Eye (tissue), 1 donor: ENCODE measurements at places on chromosomes 7 and 10.

DNA sequence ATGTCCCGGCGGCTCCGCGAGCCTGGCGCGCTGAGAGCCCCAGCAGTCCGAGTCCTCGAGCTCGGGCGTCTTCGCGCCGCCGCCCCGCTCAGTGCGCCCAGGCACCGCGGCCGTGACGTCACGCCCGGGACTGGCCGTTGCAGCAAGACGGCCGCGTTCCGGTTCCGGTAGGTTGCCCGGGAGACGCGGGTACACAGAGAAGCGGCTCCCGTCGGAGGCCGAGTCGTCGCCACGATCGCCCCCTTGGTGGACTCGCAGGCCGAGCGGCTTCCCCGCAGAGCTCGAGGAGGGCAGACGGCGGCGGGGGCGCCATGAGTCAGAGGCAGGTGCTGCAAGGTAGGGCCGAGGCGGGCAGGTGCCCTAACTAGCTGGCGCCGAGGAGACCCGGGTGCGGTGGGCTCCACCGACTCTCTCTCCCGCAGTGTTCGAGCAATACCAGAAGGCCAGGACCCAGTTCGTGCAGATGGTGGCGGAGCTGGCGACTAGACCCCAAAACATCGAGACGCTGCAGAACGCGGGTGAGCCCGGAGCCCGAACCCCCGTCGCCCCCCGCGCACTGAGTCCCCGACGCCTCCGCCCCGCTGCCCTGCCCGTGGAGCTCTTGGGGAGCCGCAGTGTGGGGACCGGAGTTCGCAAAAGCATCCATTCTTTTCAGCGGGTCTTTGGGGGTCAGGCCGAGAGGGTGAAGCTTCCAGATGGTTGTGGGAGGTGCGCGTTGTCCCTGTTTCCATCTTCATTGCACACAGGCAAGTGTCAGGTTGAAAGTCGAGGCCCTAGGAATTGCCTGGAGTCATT lies at the start of gene SPAG6:
SPAG6 (plus strand) TSS at position 196 of the 795 bp plus-strand sequence; CDS start at position 312, 116 bp downstream.
- peak; percentile 67 for DNase-seq

DNA sequence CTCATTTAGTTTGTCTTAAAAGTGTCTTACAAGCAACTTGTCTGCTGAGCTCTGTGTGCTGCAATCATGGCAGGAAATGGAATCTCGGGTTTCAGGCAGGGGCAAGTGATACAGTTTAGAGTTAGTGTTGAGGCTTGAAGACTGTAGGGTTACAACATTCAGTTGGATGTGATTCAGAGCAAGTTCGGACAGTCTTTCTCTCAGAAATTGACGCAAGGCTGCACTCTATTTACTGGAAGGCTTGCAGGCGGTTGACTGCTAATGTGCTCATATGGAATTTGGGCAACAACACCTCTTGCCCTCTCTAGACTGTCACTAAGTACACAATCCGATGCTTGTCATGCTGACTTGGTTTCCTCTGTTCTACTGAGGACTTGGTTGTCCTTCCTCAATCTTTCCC lies 161.7 kb upstream of the BMPER start:
- DNase-seq, result no peak

- DNase-seq, result peak; percentile 7
Measured at GRCh38 chr7:78176171-78176570, 377.6 kb downstream of the PHTF2 start.

DNA sequence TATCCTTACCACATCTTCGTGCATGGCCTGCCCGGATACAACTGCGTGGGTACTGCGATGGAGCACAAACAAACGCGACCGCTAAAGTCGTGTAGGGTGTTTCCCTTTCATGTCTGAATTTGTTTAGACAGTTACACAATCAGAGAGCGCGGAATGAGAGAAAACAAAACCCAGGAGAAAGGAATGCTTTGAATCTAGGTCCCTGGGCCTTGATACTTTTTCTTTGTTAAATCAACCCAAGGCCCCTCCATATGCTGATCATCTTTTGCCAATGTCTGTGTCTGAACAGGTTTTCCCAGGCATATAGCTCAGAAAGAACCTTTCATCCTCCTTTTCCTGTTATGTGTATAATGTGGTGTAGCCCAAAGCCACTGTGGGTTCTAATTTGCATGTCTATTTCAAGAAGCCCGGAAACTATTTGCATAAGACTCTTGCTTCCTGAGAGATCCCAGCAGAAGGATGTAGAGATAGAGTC lies 145.8 kb downstream of the FRMD4A start:
- DNase-seq, result peak; percentile 64

DNA sequence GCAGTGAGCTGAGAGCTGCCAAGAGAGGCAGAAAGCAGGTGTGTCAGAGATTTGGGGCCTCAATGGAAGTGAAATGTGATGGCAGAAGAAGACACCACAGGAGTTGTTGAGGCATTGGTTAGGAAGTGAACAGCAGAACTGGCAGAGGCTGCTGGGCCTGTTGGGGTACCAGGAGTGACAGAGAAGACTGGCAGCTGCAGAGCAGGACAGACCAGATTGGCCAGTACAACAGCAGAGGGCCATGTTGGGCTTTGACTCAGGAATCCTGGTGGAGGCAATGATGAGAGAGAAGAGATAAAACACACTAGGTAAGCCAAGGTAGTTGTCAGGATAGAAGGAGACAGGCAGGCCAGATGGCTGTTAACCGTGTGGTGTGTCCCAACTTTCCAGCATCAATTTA lies 19.9 kb upstream of the HERPUD2 start:
- DNase-seq, result no peak

DNA sequence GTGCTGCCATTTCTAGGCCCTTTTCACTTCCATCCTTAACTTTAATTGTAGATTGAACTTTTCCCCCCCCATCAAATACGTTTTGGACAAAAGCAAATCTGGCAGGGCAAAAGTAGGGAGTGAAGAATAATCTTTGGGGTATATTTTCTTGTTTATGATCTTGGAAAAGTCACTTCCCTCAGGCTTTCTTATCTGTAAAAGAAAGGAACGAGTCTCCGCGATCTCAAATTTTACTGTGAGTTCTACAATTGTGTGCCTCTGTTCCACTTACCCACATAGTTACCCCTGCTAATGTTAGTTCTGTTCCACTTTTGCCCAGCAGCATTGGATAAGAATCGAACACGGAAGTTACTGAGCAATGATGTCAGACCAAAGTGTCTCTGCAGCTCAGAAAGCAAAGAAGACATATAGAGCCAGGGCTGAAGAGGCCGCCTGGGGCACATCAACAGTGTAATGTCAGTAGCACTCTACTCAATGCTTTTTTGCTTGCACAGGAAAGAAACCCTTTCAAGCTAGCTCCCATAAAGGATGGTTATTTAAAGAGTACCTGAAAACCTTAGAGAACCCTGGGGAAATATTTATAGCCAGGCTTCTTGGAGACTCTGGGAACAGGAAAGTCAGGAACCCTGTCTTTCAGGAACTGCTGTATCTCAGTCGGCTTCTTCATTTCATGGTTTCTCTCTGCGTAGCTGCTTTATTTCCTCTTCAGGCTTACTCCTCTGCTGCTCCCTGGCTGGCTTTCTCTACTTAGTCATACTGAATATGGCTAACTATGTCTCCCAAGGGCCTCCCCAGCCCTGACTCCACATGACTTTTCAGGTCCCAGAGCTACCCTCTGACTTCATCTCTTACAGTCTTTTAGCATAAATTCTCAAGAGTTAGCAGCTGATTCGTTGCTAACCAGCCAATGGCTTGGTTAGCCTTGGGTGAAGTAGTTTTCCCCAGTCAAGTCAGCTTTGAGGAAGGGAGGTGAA lies 123.7 kb upstream of the FAM3C start:
- no peak for DNase-seq

- DNase-seq, result no peak
Measured at GRCh38 chr10:59517341-59517899, 155.1 kb upstream of the FAM13C start.

- no peak for DNase-seq
Measured at GRCh38 chr7:35729061-35729783, 34.3 kb upstream of the HERPUD2 start.

DNA sequence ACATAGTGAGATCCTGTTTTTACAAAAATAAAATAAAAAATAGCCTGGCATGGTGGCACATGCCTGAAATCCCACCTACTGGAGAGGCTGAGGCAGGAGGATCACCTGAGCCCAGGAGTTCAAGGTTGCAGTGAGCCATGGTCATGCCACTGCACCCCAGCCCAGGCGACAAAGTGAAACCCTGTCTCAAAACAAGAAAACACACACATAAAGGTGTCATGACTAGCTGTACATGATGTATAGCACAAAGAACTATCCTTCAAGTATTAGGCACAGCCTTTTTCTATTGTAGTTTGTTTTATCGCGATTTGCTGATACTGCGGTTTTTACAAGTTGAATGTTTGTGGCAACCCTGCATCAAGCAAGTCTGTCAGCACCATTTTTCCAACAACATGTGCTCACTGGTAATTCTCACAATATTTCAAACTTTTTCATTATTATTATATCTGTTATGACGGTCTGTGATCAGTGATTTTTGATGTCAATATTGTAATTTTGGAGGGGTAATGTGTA lies 11.5 kb upstream of the SNX13 start:
- no peak for DNase-seq

DNA sequence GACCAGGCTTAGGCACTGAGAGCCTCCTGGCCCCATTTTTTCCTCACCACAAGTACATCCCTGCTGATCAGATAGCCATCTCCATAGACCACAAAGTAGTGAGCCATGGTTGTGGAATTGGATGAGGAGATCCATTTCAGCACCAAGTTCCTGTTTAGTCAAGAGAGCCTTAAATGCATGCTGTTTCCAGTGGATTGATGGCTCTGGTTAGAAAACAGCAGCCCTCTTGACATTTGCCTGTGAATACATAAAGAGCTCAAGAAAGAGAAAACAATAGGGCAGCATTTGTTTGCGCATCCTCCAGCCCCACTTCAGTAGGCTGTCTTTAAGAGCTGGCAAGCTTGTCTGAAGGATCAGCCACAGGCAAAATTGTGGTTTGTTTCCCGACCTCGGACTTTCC lies 251.2 kb downstream of the POU6F2 start:
- DNase-seq, result no peak

GRCh38 chr7:151796871-151797537 lies 79.9 kb downstream of the PRKAG2 start:
- DNase-seq, result no peak

DNA sequence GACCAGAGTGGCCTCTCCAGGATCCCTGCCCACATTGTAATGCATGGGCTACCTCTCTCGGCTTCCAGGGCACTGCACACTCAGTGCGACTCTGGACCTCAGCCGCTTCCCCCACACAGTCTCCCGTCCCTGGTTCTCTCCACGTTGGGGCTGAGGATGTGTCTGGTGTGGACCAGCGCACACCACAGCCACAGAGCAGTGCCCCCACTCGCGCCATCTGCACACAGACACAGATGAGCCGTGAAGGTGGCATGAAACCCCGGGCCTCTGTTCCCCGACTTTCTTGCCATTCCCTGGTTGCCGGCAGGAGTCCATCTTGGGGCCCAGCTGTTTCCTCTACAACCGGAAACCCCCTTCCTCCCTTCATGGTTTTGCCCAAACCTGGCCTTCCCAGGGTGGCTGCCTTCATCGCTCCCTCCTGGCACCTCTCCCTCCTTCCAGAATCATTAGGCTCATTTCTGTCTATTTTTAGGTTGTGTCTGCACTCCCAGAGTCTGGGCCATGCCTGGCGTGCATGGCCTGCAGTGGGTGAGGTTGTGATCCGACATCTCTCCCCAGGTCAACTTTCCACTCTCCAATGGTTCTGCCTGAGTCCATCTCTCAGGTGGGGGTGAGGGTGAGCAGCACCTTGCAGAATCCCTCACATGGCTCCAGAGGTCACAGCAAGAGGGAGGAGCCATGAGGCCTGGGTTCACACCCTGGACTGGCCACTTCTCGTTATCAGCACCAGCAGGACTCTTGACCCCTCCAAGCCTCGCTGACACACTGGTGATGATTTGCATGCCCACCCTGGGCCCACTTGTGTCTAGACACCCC lies 10.1 kb downstream of the RASGEF1A start:
- no peak for DNase-seq

- no peak for DNase-seq
Measured at GRCh38 chr7:2646336-2646679, 14.5 kb downstream of the TTYH3 start.

DNA sequence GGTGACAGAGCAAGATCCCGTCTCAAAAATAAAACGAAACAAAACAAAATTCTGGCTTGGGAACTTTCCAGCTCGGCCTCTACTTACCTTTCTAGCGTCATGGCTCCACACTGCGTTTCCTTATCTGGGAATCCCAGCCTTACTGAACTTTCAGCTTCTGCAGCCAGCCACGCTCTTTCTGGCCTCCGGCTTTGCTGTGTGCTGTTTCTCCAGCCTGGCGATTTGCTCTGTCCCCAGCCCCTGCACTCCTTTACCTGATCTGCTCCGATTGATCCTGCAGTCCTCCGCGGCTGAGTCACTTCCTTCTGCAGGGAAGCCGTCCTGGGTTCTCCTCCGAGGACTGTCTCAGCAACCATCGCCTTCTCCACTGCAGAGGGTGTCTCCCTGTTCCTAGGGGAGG lies 71.0 kb upstream of the FAM171A1 start:
- no peak for DNase-seq

GRCh38 chr10:83862723-83863122 lies 276.6 kb upstream of the GHITM start:
- no peak for DNase-seq

DNA sequence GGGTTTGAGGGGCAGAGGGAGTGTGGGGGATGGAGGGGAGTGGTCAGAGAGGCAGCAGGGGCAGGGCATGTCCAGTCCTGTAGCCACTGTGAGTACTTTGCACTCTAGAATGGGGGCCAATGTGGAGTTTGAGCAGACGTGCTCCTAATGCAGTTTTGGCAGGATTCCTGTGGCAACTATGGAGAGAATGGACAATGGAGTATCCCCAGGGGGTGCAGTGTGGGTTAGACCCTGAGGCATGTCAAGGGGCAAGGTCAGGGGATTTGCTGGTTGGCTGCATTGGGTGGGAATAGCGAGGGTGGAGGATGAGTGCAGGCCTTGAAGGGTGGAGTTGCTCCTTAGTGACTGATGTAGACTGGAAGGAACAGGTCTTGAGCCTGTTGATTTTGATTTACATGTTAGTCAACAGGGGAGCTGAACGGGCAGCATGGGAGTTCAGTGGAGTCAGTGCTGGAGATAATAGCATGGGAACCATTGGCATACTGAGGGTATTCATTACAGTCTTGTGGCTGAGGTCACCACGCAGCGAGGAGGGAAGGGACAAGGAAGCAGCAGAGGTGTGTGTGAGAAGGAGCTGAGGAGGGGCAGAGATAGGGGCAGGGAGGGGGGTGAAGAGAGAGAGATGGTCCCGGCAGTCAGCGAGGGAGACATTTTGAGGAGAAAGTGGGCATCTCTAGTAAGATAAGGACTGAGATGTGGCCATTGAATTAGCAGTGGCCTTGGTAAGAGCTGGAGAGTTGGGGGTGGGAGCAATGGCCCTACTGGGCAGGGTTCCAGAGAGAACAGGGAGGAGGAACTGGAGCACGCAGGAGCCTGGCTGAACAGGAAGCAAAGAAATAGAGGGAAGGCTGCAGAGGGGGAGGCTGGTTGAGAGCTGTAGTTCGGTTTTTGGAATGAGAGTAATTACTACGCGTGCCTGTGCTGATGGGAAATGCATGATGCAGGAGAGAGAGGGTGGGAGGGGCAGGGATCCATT lies 112.7 kb downstream of the CCNY start:
- no peak for DNase-seq

GRCh38 chr7:45982132-45982531 lies 61.1 kb upstream of the IGFBP3 start:
- DNase-seq, result no peak

DNA sequence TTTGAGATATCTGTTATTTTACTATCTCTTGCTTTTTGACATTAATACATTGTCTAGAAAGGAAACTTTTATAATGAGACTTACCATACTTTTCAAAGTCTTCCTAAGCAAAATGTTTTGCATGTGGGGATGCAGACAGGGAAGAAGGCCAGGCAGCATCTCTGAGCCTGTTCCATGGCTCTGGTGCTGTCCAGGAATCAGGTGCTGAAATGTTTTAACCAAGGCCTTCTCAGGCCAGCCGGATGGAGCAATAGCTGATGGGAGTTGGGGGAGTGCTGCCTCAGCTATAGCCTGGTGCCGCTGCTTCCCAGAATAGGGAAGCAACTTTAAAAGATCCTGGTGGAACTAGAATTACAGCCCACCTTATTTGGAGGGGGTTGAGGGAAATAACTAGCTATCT lies 38.5 kb downstream of the CRTAC1 start:
- DNase-seq, result peak; percentile 80
